Foreskin keratinocyte (primary cell): ENCODE measurements at places on chromosomes 7 and 10. TPM values are rescaled to one million over a fixed set of nuclear protein-coding genes. Genes with fewer than 3 reads are reported as not detected.
A peak's percentile ranks its signal among the peaks of the same experiment; 100 is the strongest.

IL6 gene
- total RNA-seq: 0.28 TPM in 1 of 2 replicates, not detected in the other

EBF3 gene
- 0.03 and 0.04 TPM in 2 replicates for total RNA-seq

VDAC2 gene
- total RNA-seq: 231 and 234 TPM in 2 replicates

KAZALD1 gene
- total RNA-seq: 0.27 and 0.32 TPM in 2 replicates

DENND2A gene
- 1.1 and 3.0 TPM in 2 replicates for total RNA-seq

TUBAL3 gene
- total RNA-seq: 0.60 and 1.1 TPM in 2 replicates

- no peak for DNase-seq
These were observed 171.8 kb upstream of the GPR26 start for GRCh38 chr10:123494301-123494808.

- DNase-seq: no peak
These were observed 71.8 kb upstream of the MALRD1 start for GRCh38 chr10:18976696-18977251.

DNA sequence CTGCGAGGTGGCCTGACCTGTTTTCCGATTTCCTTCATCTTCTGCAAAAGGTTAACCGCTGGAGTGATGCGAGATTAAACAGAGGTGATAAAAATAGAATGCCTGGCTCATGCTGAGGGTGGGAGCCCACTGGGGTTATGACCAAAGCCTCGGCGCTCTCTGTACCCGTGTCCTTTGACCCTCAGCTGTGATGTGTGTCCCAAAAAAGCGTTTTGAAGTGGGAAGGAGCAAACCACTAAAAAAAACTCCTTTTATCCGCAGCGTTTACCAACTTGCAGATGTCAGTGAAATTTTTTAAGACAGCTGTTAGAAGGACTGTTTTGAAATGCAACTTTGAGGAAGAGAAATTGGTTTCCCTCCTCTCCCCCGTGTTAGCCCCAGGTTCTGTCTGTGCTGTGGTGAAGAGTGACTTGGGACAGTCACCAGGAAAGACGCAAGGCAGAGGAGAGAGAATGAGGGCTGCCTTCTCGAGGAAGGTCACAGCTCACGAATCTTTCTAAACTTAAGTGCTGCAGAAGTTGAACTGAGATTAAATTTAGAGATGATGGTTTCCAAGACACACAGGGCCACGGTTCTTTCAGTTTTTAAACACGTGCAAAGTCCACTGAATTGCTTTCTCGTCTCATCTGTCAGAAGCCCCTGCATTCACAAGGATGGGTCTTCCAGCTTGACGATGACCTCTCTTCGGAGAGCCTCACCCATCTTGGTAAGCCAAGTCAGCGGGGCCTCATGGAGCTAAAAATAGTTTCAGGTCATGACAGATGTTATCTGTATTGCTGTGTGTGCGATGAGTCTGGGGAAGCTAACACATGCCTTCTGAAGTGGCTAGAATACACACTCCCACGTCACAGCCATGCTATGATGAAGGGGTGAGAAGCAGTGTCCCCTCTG is 27.6 kb downstream of the AMZ1 start:
- DNase-seq: no peak

DNA sequence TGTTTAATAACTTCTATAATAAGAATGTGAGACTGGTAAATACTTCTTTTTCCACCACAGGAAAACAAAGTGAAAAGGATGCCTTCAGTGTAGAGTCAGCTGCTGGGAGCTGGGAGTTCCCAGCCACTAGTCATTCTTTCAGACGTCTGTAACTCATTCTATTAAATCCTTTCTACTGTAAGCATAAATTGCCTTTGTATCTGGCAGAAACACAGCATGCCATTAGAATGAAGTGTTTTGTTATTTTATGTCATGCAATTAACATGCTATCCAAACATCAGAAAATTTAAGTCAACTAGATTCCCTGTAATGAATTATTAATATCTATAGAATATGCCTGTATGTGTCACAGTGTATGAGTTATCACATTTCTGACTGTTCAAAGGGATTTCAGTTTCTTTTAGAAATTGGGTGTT is 14.3 kb downstream of the BPGM start:
- peak; percentile 98 for DNase-seq

GRCh38 chr7:45869426-45869825 is 3.5 kb downstream of the CCDC201 start:
- DNase-seq: no peak

DNA sequence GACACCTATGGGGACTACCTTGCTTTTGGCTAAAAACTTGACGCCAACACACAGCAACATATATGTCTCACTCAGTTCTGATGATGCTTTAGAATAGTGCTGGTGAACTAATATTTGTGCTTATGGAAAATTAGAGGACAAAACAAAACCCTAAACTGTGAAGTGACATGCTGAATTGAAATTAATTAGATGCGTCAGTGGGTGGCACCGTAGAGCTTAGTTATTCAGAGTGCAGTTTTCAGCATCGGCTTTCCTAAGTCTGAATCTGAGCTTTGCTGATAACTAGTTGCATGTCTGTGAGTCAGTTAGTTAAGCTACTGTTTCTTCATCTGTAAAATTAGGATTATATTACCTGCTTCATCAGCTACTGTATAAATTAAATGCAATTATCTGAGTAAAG is 245.0 kb upstream of the SORCS1 start:
- peak; percentile 2 for DNase-seq

DNA sequence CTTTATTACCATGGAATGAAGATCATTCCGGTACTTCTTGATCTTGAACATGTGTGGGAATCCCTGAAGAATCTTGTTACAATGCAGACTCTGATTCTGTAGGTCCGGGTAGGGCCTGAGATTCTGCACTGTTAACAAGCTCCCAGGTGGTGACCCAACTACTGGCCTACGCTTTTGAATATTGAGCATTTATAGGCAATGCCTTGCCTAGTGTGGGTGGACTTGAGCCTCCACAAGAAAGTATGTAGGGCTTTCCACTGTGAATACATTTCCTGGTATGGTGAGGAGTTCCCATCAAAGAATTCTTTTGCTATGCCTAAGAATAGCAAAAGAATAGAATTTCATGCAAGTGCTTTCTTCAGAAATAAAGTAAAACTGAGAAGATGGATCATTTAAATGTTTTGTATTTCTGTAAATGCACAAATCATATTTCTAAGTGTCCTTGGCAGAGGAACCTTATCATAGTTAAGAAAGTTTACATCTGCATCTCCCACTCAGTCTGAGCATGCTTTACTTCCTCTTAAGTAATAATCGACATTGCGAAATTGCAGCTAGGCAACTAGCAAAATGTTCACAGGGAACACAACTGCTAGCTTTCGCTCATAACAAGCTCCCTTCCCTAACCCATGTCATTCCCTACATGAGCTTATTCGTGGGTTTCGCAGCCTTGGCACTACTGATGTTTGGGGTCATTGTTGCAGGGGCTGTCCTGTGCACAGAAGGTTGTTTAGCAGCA is 71.4 kb downstream of the AHR start:
- DNase-seq: peak; percentile 80

DNA sequence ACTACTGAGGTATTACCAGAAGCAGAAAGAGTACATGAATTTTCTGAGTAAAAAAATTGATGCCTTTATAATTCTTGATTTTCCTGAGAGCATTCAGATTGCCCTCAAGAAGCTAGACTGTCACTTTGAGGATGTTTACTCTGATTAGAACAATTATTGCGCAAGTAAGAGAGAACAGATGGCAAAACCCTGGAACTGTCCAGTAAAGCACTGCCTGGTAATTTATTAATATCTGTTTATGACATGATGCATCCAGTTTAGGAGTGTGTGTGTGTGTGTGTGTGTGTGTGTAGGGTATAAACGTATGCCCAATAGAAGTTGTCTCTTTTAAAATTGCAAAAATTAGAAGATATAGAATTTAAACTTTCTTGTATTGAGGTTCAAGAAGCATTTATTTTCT is 379.7 kb downstream of the PHTF2 start:
- DNase-seq: no peak

- DNase-seq: peak; percentile 85
These were observed 72.9 kb upstream of the CAV2 start for GRCh38 chr7:116426428-116427156.

GRCh38 chr10:89207181-89207800 is at the start of gene CH25H:
Gene CH25H, minus strand, starts transcription at chr10:89207317. Its CDS starts 25 bp downstream, at chr10:89207292.
- DNase-seq: peak; percentile 67
